Psoas muscle (tissue), 8 donors: ENCODE measurements at places on chromosomes 5 and 9. TPM values are rescaled to one million over a fixed set of nuclear protein-coding genes. Genes with fewer than 3 reads are reported as not detected.

TAF11L5 gene
- total RNA-seq = not detected

FBN2 gene
- total RNA-seq = 0.02 TPM

GRCh38 chr9:109016132-109016531 is 2.8 kb upstream of the CTNNAL1 start:
- no peak overlapping the region for H3K27ac ChIP-seq
- H3K4me1 ChIP-seq = peaks cover 32% of the 10 kb centered on the region
- DNase-seq = no peak
- H3K27me3 ChIP-seq = no peaks in the 10 kb centered on the region
- H3K4me3 ChIP-seq = no peak overlapping the region

- peak; percentile 17 for DNase-seq
- H3K4me1 ChIP-seq = no peaks in the 10 kb centered on the region
- no peaks in the 10 kb centered on the region for H3K27me3 ChIP-seq
- H3K4me3 ChIP-seq = no peak overlapping the region
- H3K27ac ChIP-seq = no peak overlapping the region
Measured at GRCh38 chr9:105007143-105007542, 79.2 kb upstream of the ABCA1 start.

- DNase-seq = no peak
- H3K27ac ChIP-seq = no peak overlapping the region
- no peaks in the 10 kb centered on the region for H3K27me3 ChIP-seq
- no peak overlapping the region for H3K4me3 ChIP-seq
- H3K4me1 ChIP-seq = no peaks in the 10 kb centered on the region
- H3K36me3 ChIP-seq = no peaks in the 10 kb centered on the region
Measured at GRCh38 chr9:116765011-116765410, 77.9 kb downstream of the TRIM32 start.
